ENCODE measurements at places on chromosomes 5 and 9.

- no peak for DNase-seq
These were observed 32.1 kb downstream of the MTMR12 start for GRCh38 chr5:32280656-32281081.

DNA sequence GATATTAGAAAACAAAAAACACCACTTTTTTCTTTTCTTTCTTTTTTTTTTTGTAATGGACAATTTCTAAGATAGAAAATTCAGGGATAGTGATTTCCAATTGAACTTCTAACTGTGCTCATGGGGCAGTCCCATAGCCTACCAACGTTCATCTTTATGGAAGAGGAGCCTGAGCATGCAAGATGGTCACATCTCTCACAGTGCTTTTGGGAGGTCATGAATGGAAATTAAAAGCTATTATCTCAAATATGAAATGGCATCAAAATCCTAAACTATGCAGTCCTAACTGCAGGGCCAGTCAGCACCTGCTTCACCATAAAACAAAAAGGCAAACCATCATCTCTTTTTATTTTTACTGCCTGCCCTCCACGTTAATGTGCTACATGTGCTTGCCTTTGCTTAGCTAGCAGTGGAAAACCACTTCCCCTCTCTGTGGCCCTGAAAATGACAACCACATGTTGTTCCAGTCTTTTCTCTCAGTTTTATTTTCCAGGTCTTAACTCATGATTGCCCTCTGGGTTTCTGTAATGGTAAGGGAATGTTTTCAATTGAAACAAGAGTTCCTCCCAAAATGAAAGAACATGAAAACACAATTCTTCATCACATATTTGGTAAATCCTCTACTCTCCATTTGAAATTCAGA, 16.7 kb downstream of the IFNB1 start:
- no peak for DNase-seq

DNA sequence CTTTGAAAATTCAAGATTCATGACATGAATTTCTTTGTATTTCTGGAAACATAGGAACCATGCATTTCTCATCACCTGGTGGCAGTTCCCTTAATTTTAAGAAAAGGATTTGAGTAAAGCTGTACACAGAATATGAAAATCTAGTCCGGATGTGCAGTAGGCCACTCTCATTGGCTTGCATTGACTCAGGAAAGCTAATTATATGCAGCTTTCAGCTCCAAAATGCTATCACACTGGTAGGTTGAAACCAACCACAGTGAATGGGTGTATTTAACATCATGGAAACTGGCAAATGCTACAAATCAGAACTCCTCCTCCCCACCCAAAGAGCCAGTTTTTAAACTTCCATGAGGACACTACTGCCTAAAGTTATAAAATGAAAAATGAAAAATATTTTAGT, 161.6 kb upstream of the FBXL17 start:
- DNase-seq: no peak

DNA sequence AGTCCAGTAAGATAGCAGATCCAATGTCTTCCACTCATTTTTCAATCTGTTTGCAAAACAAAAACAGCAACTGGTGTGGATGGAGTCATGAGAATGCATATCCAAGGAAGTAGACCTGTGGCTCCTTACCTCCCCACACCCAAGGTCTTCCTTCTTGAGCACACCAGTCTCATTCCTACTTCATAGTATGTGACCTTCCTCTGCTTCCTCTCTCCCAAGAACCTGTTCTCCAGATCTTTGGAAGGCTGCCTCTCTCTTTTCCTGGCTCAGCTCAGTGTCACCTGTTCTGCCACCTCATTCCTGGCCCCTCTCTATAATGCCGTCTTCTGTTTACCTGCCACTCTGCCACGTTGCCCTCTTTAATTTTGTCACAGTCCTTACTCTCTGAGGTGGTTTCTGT, 7.9 kb upstream of the TRIM7 start:
- DNase-seq: no peak

GRCh38 chr5:67857502-67857901, 358.1 kb upstream of the PIK3R1 start:
- DNase-seq: no peak
